ENCODE measurements at places on chromosomes 1 and 21.

GRCh38 chr1:64823691-64824476, 79.0 kb downstream of the RAVER2 start:
- no peak for DNase-seq

DNA sequence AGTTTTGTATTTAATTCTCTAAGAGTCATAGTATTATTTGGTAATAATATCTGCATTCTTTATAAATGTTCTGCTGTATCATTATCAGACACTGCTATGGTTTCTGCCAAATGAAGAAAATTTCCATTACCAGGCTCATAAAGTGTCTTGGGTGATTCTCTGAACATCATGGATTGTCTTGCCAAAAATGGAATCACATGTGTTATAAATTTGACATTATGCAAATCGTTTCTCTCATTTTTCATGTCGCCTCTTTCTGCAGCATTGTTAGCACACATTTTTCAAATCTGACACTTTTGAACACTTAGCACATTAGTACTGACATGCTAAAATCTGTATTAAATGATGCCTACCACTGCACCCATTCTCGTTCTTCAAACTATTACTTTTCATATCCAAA, 74.2 kb upstream of the NEK7 start:
- no peak for DNase-seq

DNA sequence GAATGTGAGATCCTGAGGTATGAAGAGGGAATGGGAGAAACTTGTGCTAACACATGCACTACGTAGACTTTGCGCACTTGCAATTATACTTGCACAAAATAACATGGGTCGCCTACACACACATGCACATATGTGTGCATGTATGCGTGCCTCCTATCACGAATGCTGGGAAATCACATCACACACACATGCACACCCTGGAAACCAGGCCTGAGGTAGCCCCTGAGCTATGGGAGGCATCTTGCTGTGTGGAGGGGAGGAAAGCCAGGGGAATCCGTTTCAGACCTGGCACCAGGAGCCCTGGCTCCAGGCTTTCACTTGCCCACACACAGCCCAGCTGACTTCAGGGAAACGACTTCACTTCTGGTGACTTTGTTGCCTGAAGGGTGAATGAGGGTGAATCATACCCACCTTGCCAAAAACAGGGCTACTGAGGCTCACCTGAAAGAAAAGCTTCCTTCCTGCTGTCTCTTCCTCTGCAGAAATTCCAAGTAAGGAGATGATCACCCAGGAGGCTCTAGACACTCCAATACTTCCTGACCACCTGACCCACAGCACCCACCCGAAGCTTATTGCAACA, 136.0 kb upstream of the NGF start:
- no peak for DNase-seq

GRCh38 chr1:85090225-85090624, 41.9 kb upstream of the MCOLN3 start:
- no peak for DNase-seq

GRCh38 chr1:34361121-34361520, 184.4 kb downstream of the C1orf94 start:
- no peak for DNase-seq

DNA sequence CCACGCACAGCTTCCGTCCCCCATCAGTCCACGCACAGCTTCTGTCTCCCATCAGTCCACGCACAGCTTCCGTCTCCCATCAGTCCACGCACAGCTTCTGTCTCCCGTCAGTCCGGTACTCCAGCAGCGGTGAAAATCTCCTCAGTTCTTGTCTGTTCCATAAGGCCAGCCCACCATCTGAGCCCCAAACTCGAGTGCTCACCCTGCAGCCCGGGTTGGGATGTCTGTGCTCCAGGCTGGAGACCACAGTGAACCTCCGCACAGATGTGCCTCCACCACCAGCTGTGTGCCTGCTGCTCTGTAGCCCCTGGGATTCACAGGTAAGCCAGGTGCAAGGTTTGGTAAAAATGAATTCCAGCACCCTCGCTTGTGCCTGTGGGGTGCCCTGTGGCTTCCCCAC, 258.6 kb downstream of the NPHP4 start:
- no peak for DNase-seq

DNA sequence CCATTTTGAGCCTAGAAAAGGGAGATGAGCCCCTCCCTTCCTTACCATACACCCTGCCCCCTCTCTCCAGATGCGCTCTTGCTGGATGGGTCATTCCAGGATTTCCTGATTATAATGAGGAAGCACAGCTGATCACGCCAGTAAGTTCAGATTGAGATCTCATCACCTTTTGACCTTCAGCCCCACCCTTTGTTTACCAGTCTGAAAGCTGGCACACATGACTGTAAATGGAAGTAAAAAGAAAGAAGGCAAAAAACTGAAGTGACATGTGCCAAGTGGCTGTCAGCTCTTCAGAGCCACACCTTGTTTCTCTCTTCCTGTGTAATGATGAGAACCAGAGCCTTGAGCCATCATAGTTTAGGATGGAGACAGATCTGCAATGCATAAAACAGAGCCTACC, 27.9 kb downstream of the S1PR1 start:
- no peak for DNase-seq

DNA sequence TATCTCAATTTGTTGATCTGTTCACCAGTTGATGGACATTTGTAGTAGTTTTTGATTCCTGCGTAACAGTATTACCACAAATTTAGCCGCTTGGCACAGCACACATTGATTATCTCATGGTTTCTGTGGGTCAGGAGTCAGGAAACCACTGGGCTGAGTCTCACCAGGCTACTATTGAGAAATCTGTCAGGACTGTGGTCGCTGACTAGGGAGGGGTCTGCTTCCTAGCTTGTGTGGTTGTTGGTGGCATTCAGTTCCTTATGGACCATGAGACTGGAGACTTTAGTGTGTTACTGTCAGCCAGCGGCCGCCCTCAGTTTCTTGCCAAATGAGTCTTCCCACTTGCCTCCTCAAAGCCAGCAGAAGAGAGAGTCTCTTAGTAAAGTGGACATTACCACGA, 9.8 kb downstream of the PEX14 start:
- DNase-seq = no peak

- no peak for DNase-seq
These were observed 23.6 kb upstream of the DNM3 start for GRCh38 chr1:171817511-171818265.

DNA sequence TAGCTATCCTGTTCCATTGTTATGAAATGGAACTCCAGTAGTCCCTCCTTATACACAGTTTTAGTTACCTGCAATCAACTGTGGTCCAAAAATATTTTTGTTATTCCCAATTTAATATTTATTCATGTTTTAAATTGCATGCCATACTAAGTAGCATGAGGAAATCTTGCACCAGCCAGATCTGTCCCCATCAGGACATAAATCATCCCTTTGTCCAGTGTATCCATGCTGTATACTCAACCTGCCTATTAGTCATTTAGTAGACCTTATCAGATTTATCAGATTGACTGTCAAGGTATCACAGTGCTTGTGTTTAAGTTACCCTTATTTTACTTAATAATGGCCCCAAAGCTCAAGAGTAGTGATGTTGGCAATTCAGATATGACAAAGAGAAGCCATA, 207.9 kb upstream of the DMRTA2 start:
- DNase-seq = no peak

GRCh38 chr1:3529099-3529729, 74.7 kb downstream of the ARHGEF16 start:
- no peak for DNase-seq

- no peak for DNase-seq
These were observed 14.6 kb upstream of the LMO4 start for GRCh38 chr1:87314091-87314490.

GRCh38 chr21:46128933-46129571, 26.3 kb downstream of the FTCD start:
- DNase-seq = no peak

- DNase-seq = no peak
These were observed 9.6 kb downstream of the UQCRHL start for GRCh38 chr1:15797614-15798390.

DNA sequence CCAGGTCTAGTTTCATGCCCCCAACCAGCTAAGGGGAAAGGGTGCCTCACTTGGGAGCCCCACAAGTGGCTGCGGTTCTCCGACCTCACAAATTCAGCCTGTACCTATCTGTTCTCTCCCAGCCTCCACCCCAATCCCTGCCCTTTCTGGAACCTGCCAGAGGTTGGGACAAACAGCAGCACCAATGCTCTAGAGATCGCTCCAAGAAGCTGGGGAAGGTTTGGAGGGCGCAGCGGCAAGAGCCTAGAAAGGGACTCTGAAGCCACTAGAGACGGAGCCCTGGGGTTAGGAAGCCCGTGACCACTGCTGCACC, 243.4 kb upstream of the VAMP3 start:
- no peak for DNase-seq

GRCh38 chr1:44436401-44437106, 31.5 kb downstream of the RNF220 start:
- DNase-seq = no peak

GRCh38 chr21:33136847-33137502, 67.0 kb downstream of the OLIG1 start:
- no peak for DNase-seq

GRCh38 chr1:204714861-204715511, 29.4 kb upstream of the LRRN2 start:
- DNase-seq = no peak

DNA sequence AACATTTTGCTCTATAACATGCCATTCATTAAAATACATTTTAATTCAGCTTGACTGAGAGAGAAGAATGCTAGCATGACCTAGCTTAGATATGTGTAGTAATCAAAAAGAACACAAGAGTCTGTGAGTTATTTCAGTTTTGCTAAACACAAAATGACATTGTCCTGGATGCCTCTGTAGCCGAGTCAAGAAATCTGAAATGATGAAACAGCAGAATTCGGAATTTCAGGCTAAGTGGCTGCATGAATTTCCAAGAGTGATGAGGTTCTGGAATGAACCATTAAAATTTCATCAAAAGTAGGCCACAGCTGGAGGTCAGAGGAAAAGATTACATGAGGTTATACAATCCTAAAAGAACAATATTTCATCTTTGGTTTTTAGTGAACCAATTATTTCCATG, 79.1 kb upstream of the CXADR start:
- no peak for DNase-seq

DNA sequence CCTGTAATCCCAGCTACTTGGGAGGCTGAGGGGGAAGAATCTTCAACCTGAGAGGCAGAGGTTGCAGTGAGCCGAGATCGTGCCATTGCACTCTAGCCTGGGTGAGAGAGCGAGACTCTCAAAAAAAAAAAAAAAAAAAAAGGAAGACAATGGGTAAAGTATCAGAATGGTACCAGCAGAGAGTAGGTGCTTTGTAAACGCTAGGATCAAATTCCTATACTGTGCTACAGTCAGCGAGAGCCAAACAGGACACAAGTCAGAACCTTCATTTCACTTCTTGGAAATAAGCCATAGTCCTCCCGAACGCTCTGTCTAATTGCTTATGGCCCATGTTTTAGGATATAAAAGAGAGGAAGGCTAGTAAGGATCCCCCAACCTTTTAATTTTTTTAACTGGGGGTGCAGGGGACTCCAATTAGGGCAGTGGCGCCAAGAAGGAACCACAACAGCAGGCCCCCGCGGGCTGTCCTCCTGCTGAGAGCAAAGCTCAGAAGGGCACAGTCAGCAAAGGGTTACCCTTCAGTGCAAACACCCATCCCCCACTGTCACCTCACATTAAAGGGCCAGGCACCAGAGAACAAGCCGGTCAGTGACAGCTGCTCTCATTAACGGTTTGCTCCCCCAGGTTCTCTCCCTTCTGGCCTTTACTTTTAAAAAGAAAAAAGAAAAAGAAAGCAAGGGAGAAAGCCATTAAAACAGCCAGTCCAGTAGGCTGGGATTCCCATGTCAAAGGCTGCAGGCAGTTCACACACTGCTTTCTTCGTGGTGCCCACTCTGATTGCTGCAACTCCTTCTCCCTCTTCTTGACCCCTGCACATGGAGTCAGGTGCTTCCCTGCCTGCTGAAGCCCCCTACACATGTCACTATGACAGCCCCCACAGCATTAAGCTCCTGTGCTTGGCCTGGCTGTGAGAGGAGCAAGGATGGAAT, 69.4 kb downstream of the PLPP3 start:
- no peak for DNase-seq

GRCh38 chr1:177442584-177442983, 271.8 kb downstream of the BRINP2 start:
- DNase-seq = no peak

- no peak for DNase-seq
These were observed 185.2 kb downstream of the FAF1 start for GRCh38 chr1:50774759-50775351.

DNA sequence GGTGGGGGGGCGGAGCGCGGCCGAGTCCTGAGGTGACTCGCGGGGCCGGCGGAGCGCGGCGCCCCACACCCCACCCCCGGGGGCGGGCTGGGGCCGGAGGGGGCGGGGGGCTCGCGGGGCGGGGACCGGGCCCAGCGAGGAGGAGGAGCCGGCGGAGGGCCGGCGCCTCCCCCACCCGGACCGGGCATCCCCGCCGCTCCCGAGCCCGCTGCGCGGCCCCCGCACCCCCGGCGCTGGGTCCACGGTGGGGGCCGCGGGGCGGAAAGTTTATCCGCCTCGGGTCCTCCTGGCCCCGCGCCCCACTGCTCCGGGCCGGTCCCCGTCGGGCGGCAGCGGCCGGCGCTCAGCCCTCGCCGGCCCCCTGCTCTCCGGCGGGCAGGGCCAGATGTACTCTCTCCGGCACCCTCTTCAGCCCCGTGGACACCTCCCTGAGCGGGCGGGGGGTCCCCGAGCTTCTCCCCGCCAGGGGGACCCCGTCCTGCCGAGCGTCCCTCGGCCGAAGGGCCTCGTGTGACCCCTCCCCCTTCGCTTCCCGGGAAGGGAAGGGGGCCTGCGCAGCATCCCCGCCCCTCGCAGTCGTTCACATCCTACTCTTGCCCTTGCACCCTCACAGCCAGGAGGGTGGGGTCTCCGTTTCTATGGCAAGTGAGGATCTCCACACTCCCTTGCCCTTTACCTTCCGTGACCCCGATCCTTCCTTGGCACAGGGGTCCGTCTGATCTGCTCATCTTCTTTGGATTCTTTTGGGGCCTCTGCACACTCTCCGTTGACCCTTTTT, 663 bp downstream of the CAMTA1 start:
- DNase-seq = no peak

DNA sequence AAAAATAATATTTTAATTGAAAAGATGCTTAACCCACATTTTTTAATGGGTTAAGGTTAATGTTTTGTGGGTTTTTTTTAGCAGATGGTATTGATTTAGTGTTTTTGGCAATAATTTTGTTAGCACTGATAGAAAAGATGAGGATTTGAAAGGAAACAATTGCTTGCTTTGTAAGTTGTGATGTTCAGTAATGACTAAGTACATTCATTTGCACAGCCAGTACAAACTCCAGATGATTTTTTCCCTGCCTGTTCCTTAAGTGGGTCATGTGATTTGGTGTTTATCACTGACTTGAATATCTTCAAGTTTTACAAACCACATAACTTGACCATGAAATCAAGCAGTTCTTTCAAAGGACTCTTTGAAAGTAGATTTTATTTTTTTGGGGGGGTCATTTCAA, 15.0 kb downstream of the DISP1 start:
- no peak for DNase-seq

All from cortex of kidney (tissue), 1 donor.